Small intestine (tissue), 16 donors: ENCODE measurements at places on chromosomes 2 and 18. TPM values are rescaled to one million over a fixed set of nuclear protein-coding genes. Genes with fewer than 3 reads are reported as not detected.

PTPN4 gene
- 13.4 TPM for polyA plus RNA-seq

SLC11A1 gene
- polyA plus RNA-seq = 0.54 TPM

MDH1B gene
- polyA plus RNA-seq = not detected

C18orf54 gene
- polyA plus RNA-seq = 3.1 TPM

PAX8 gene
- 5.5 TPM for polyA plus RNA-seq

HAAO gene
- polyA plus RNA-seq = 147 TPM

RPL31 gene
- polyA plus RNA-seq = 4,417 TPM

GRCh38 chr2:166011660-166012059 lies 58.1 kb upstream of the TTC21B start:
- no peaks in the 10 kb centered on the region for H3K4me1 ChIP-seq
- H3K27me3 ChIP-seq = no peaks in the 10 kb centered on the region
- H3K27ac ChIP-seq = no peak overlapping the region
- H3K4me3 ChIP-seq = no peak overlapping the region

DNA sequence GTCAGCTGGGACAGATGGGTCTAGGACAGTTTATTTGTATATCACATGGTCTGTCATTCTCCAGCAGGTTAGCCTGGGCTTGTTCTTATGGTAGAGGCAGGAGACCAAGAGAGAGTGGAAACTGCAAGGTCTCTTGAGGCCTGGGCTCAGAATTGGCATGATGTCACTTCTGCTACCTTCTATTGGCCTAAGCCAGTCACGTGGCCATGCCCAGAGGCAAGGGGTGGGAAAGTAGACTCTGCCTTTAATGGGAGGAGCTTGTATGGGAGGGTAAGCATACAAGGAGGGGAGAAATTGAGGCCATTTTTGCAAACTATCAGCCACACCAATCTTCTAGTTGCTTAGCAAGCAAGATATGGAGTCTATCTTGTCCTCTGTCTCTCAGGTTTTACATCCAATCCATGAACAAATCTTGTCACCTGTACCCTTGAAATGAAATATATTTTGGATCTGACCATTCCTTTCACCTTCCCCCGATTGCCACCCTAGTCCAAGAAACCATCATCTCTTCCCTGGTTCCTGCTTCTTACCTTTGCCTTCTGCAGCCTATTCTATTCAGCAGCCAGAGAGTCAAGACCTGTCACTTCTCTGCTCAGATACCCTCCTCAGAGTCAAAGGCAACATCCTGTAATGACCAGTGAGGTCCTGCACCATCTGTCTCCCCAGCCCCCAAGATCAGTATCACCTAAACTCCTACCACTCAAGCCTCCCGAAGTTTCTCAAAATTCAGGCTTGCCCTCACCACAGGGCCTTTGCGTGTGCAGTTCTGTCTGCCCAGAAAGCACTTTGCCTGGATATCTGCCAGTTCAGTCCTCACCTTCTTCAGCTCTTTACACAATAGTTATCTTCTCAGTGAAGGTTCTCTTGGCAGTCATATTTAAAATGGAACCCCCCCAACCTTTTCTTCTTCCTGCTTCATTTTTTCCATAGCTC lies 240.0 kb downstream of the LOXHD1 start:
- DNase-seq = no peak
- no peak overlapping the region for H3K27ac ChIP-seq
- H3K36me3 ChIP-seq = no peaks in the 10 kb centered on the region

GRCh38 chr2:233124421-233125080 lies 64.4 kb downstream of the INPP5D start:
- no peaks in the 10 kb centered on the region for H3K4me1 ChIP-seq
- H3K36me3 ChIP-seq = no peaks in the 10 kb centered on the region
- no peak for DNase-seq
- no peaks in the 10 kb centered on the region for H3K27me3 ChIP-seq
- no peak overlapping the region for H3K27ac ChIP-seq

- no peaks in the 10 kb centered on the region for H3K4me1 ChIP-seq
- H3K4me3 ChIP-seq = no peak overlapping the region
- H3K36me3 ChIP-seq = no peaks in the 10 kb centered on the region
- H3K27ac ChIP-seq = no peak overlapping the region
- DNase-seq = no peak
- H3K27me3 ChIP-seq = no peaks in the 10 kb centered on the region
Observed at GRCh38 chr2:215356948-215357461, 45.1 kb downstream of the ATIC start.

- H3K36me3 ChIP-seq = no peaks in the 10 kb centered on the region
- no peaks in the 10 kb centered on the region for H3K4me1 ChIP-seq
- DNase-seq = no peak
- peak overlapping the region; percentile 36 for H3K27ac ChIP-seq
- H3K4me3 ChIP-seq = no peak overlapping the region
- H3K27me3 ChIP-seq = no peaks in the 10 kb centered on the region
Observed at GRCh38 chr2:241110607-241111439, 8.7 kb upstream of the MTERF4 start.

GRCh38 chr2:118856978-118857676 lies 9.7 kb upstream of the EN1 start:
- no peak overlapping the region for H3K27ac ChIP-seq
- H3K4me1 ChIP-seq = no peaks in the 10 kb centered on the region
- H3K36me3 ChIP-seq = no peaks in the 10 kb centered on the region
- DNase-seq = no peak
- no peak overlapping the region for H3K4me3 ChIP-seq
- peaks cover 24% of the 10 kb centered on the region for H3K27me3 ChIP-seq

DNA sequence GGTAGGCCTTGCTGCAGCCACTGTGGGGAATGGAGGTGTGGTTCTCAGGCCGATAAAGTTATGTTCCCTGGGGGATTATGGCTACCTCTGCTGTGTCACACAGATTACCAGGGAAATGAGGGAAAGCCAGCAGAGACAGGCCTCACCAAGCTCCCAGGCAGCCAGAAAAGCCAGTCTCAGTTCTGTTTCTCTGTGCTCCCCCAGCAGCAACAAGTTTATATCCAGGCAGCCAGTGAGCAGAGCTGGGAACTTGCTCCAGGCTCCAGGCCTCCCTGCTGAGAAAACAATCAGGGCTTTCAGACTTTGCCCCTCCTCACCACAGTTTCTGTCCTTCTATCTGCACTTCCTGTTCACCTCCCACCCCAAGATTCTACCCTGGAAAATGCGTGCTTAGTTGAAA lies 596.6 kb upstream of the GYPC start:
- no peak overlapping the region for H3K27ac ChIP-seq
- H3K36me3 ChIP-seq = no peaks in the 10 kb centered on the region
- no peaks in the 10 kb centered on the region for H3K4me1 ChIP-seq
- H3K4me3 ChIP-seq = no peak overlapping the region
- peak; percentile 6 for DNase-seq
- H3K27me3 ChIP-seq = no peaks in the 10 kb centered on the region

DNA sequence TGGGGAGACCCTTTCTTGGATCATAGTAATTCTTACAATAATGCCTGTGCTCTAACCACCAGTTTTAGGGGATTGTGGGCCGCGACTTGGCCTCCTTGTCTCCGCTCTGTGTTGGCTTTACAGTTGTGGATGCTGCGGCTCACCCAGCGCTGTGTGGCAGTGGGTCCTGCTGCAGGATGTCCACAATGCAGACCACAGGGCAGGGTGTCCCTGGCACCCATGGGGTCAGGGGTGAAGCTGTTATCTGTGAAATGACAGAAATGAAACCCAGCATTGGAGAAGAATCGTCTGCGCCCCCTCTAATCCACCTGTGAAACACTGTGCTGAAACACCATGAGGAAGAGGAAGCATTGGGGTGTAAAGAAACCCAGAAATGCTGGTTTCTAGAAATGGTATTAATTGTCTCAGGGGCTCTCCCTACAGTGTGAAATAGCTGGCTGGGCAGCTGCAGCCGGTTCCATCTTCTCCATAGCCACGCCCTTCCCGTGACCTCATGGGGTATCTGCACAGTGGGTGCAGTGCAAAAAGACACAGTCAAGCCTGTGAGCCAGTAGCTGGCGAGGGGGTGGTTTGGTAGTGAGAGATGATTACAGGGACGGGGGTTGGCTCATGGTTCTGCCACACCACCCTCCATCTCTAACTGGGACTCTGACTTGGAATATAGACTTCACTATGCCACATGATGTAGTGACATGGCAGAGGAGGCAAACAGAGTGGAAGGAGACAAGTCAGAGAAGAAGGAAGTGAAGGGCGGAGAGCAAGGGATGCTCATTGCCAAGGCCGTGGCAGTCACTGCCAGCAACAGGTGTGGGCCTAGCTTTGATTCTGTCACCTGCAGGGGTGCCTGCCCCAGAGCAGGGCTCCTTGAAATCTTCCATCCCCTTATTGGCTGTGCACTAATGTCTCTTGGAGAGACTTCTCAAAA lies 16.2 kb downstream of the INPP4A start:
- no peaks in the 10 kb centered on the region for H3K27me3 ChIP-seq
- no peak overlapping the region for H3K4me3 ChIP-seq
- peaks cover 8% of the 10 kb centered on the region for H3K4me1 ChIP-seq
- H3K36me3 ChIP-seq = no peaks in the 10 kb centered on the region
- peak overlapping the region; percentile 56 for H3K27ac ChIP-seq

- no peak for DNase-seq
- H3K27ac ChIP-seq = no peak overlapping the region
- no peaks in the 10 kb centered on the region for H3K27me3 ChIP-seq
- H3K36me3 ChIP-seq = no peaks in the 10 kb centered on the region
Observed at GRCh38 chr2:135512099-135512498, 18.9 kb downstream of the ZRANB3 start.

- no peaks in the 10 kb centered on the region for H3K36me3 ChIP-seq
- H3K4me1 ChIP-seq = no peaks in the 10 kb centered on the region
- H3K27ac ChIP-seq = no peak overlapping the region
- DNase-seq = no peak
- no peak overlapping the region for H3K4me3 ChIP-seq
Observed at GRCh38 chr18:12772111-12772510, 69.3 kb downstream of the PSMG2 start.

- no peaks in the 10 kb centered on the region for H3K36me3 ChIP-seq
- no peak overlapping the region for H3K27ac ChIP-seq
- no peak for DNase-seq
- no peaks in the 10 kb centered on the region for H3K27me3 ChIP-seq
- no peak overlapping the region for H3K4me3 ChIP-seq
Observed at GRCh38 chr2:173868406-173868805, 96.8 kb downstream of the SP3 start.

DNA sequence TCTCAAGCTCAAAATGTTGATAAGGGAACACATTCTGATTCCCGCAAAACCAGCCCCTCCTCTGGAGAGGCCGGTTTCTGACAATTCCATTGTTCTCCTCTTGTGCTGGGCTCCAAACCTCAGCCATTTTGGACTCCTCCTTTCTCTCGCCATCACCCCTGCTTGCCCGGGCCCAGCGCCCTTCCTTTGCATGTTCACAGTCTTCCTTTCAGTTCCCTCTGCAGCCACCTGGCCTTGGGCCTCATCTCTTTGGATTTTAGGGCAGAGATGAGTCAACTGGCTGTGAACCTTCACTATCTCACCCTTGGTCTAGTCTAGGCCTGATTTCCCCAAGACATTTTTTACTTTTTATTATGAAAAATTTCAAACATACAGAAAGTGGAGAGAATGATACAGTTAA lies 155.9 kb upstream of the MAP3K20 start:
- DNase-seq = no peak
- H3K27me3 ChIP-seq = no peaks in the 10 kb centered on the region
- H3K36me3 ChIP-seq = peaks cover 3% of the 10 kb centered on the region
- H3K4me1 ChIP-seq = no peaks in the 10 kb centered on the region
- H3K27ac ChIP-seq = no peak overlapping the region

- DNase-seq = no peak
- H3K36me3 ChIP-seq = no peaks in the 10 kb centered on the region
- H3K27me3 ChIP-seq = no peaks in the 10 kb centered on the region
- no peak overlapping the region for H3K4me3 ChIP-seq
- H3K4me1 ChIP-seq = peaks cover 2% of the 10 kb centered on the region
Observed at GRCh38 chr2:48112911-48113680, 206.8 kb upstream of the FBXO11 start.

- H3K27me3 ChIP-seq = no peaks in the 10 kb centered on the region
- H3K36me3 ChIP-seq = no peaks in the 10 kb centered on the region
- no peak overlapping the region for H3K4me3 ChIP-seq
- H3K27ac ChIP-seq = no peak overlapping the region
- no peaks in the 10 kb centered on the region for H3K4me1 ChIP-seq
- DNase-seq = no peak
Observed at GRCh38 chr18:22626771-22627170, 209.1 kb upstream of the CTAGE1 start.

- no peak overlapping the region for H3K27ac ChIP-seq
- no peak overlapping the region for H3K4me3 ChIP-seq
- DNase-seq = no peak
- H3K4me1 ChIP-seq = no peaks in the 10 kb centered on the region
- H3K36me3 ChIP-seq = no peaks in the 10 kb centered on the region
Observed at GRCh38 chr18:74013955-74014354, 133.7 kb downstream of the FBXO15 start.

DNA sequence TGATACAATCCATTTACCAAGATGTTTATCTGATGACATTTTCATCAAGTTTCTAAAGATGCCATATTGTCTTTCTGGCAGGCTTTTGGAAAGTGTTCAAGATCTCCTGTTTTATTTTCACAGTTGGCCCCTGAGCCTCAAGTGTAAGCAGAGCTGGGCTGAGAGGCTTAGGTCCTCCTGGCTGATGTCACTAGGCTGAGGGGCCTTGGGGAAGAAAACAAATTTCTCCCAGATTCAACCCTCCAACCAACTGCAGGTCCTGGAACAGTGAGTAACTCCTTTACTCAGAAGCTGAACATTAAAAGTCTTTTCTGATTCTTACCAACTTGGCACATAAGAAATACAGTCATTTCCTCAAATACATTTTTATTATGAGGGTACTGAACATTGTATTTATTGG lies 14.9 kb upstream of the IL1RL1 start:
- no peaks in the 10 kb centered on the region for H3K36me3 ChIP-seq
- no peaks in the 10 kb centered on the region for H3K4me1 ChIP-seq
- no peaks in the 10 kb centered on the region for H3K27me3 ChIP-seq

DNA sequence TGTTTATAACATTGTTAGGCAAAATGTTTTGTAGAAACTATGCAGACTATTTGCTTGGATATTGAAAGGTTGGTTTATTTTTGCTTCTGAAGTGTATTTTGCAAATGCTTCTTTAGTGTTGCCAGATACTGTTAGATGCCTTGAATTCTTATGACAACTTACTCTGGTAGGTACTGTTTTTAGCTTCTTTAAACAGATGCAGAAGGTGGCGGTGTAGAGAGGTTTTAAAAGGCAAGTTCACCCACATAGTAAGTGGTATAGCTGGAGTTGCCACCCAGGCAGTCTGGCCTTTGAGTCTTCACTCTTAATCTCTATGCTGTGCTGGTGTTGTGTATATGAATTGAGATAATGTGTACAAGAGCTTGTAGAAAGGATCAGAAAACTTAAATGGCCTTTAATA lies 3.6 kb downstream of the PCYOX1 start:
- H3K27ac ChIP-seq = no peak overlapping the region
- H3K27me3 ChIP-seq = no peaks in the 10 kb centered on the region
- H3K4me3 ChIP-seq = no peak overlapping the region
- no peaks in the 10 kb centered on the region for H3K4me1 ChIP-seq

DNA sequence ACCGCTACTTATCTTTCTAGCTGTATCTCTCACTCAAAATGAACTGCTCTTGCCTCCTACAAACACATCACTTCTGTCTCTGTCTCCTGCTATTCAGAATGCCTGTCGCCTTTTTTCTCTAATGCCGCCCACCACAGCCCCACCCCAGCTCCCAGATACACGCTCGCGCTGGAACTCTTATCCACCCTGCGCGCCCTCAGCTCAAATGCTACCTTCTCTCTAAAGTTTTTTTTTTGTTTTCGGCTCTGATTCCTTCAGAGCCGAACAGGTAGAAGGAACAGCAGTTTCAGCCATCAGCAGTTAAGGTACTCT lies 3.9 kb upstream of the SOS1 start:
- peak overlapping the region; percentile 99 for H3K27ac ChIP-seq
- H3K27me3 ChIP-seq = no peaks in the 10 kb centered on the region
- peak overlapping the region; percentile 85 for H3K4me3 ChIP-seq
- H3K36me3 ChIP-seq = no peaks in the 10 kb centered on the region
- no peak for DNase-seq
- H3K4me1 ChIP-seq = peaks cover 47% of the 10 kb centered on the region

GRCh38 chr2:113888641-113889470 lies 1.0 kb upstream of the ACTR3 start:
- peaks cover 17% of the 10 kb centered on the region for H3K4me1 ChIP-seq
- H3K4me3 ChIP-seq = peak overlapping the region; percentile 86
- no peaks in the 10 kb centered on the region for H3K27me3 ChIP-seq
- H3K36me3 ChIP-seq = no peaks in the 10 kb centered on the region
